Activated CD8-positive, alpha-beta memory T cell treated with anti-CD3 and anti-CD28 coated beads for 36 hours (primary cell): ENCODE measurements at places on chromosomes 2 and 18. TPM values are rescaled to one million over a fixed set of nuclear protein-coding genes. Genes with fewer than 3 reads are reported as not detected.

ANKRD53 gene
- not detected for total RNA-seq

SULT1C4 gene
- total RNA-seq, result not detected

SH3YL1 gene
- total RNA-seq, result 17.1 TPM

AQP12A gene
- total RNA-seq, result not detected

SLC66A3 gene
- total RNA-seq, result 10.2 TPM

OTX1 gene
- not detected for total RNA-seq

ZSWIM2 gene
- total RNA-seq, result not detected

B3GNT7 gene
- total RNA-seq, result 0.25 TPM

G6PC2 gene
- total RNA-seq, result not detected

CD8B2 gene
- total RNA-seq, result 4.2 TPM

FEV gene
- not detected for total RNA-seq

ANTXR1 gene
- 0.38 TPM for total RNA-seq

MARCO gene
- not detected for total RNA-seq

WIPF1 gene
- 350 TPM for total RNA-seq

TGIF1 gene
- total RNA-seq, result 39.4 TPM

HK2 gene
- total RNA-seq, result 104 TPM

ASTL gene
- total RNA-seq, result 18.1 TPM

HOXD3 gene
- total RNA-seq, result not detected

REG1A gene
- not detected for total RNA-seq

AOX1 gene
- total RNA-seq, result not detected

GATA6 gene
- total RNA-seq, result not detected

GPBAR1 gene
- total RNA-seq, result 0.38 TPM

SERPINB3 gene
- not detected for total RNA-seq

CRYGC gene
- not detected for total RNA-seq

DNAH7 gene
- total RNA-seq, result 0.04 TPM

LAMA1 gene
- total RNA-seq, result not detected

EHD3 gene
- 1.9 TPM for total RNA-seq

CFC1 gene
- total RNA-seq, result not detected

MLPH gene
- total RNA-seq, result not detected

TTC32 gene
- 11.8 TPM for total RNA-seq

MRPL53 gene
- total RNA-seq, result 116 TPM

LRRTM1 gene
- not detected for total RNA-seq

IL1R2 gene
- 1.5 TPM for total RNA-seq

CD8A gene
- total RNA-seq, result 433 TPM

DNER gene
- not detected for total RNA-seq

ALLC gene
- total RNA-seq, result not detected

ITPRIPL1 gene
- total RNA-seq, result 59.8 TPM

GKN2 gene
- not detected for total RNA-seq

NYAP2 gene
- total RNA-seq, result not detected

TGFA gene
- total RNA-seq, result 0.11 TPM

CCDC85A gene
- not detected for total RNA-seq

ATOH8 gene
- total RNA-seq, result not detected

IL36G gene
- not detected for total RNA-seq

HOXD9 gene
- total RNA-seq, result not detected

GREB1L gene
- total RNA-seq, result not detected

DPP10 gene
- total RNA-seq, result not detected

HTR2B gene
- not detected for total RNA-seq
